ENCODE measurements at places on chromosomes 7 and 10.

DNA sequence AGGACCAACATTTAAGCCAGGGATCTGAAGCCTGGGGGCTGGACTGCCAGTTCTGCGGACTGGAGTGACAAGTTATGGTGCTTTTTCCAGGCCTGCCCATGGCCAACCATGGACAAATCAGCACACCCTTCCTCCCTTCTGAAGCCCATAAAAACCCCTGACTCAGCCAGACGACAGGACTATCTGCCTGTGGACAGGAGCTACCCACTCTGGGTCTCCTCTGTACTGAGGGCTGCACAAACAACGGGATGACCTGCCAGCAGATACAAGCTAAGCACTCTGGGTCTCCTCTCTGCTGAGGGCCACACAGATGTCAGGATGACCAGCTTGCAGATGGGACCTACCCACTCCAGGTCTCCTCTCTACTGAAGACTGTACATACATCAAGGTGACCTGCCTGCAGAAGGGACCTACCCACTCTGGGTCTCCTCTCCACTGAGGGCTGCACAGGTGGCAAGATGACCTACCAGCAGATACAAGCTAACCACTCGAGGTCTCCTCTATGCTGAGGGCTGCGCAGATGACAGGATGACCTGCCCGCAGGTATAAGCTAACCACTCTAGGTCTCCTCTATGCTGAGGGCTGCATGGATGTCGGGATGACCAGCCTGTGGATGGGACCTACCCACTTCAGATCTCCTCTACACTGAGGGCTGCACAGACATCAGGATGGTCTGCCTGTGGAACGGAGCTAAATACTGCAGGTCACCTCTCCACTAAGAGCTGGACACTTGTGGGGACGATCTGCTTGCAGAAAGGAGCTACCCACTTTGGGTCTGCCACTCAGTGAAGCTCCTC, 110.1 kb upstream of the GPR22 start:
- DNase-seq: no peak

DNA sequence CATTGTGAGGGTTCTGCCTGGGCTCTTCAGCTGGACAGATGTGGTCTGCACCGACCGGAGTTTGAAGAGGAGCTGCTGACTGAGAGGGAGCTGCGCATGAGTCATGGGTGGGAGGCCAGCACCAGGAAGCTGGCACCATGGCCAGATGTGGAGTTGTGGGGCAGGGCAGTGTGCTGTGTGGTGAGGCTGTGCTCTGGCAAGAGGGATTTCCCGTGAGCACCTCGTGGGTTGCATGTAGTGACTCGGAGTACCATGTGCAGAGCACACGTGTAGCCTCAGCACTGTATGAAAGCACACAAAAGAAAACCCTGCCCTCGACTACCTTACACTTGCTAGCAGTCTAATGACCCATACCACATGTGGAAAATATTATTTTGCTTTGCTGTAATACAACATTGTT, 103.4 kb downstream of the WNT2 start:
- DNase-seq: no peak

DNA sequence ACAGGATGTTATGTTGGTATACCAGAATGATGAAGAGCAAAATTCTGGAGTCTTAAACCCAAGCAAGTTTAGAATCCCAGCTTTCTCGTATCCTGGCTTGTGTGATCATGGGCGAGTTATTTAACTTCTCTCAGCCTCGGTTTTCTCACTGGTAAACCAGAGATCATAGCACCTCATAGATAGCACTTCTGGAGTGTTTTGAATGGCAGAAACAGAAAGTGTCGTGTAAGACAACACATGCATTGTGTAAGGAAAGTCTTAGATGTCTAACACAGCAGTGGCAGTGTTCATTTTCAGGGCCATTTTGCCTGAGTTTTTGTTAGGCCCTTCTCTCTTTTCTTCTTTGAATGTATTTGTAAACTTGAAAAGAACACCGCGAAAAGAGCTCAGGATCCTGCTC, 465.1 kb downstream of the AUTS2 start:
- no peak for DNase-seq

GRCh38 chr10:30456266-30456665, 22.3 kb downstream of the MAP3K8 start:
- peak; percentile 12 for DNase-seq

GRCh38 chr7:132560105-132560504, 16.2 kb downstream of the PLXNA4 start:
- DNase-seq: no peak

GRCh38 chr10:117938104-117938503, 108.6 kb downstream of the RAB11FIP2 start:
- DNase-seq: no peak

DNA sequence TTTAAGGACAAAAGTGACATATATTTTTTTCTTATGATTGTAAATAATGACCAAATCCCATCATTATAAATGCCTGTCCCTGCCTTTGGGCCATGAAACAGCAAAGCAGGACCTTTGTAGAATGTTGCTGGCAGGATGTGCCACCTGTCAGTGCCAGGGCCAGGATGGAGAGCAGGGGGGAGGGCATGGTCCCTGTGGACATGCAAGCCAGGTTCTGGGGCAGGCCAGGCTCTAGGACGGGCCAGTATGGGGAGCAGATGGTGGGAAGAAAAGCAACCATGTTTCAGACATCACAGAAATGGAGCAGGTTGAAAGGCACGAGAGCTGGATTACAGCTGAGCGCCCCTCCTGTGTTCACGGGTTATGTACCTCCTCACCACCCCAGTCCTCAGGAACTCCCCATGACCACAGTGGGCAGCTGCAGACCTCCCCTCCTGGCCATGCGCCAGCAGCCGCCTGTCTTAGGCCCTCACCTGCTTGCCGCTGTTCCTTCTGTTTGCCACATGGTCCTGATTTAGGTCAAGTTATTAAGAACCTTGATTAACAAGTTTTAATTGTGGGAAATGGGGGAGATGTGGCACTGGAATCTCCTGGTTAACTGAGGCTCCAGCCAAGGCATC, 210.4 kb downstream of the PAXIP1 start:
- DNase-seq: no peak

- DNase-seq: no peak
These were observed 32.3 kb upstream of the INHBA start for GRCh38 chr7:41735206-41735605.

GRCh38 chr7:71497256-71497946, 365.5 kb downstream of the GALNT17 start:
- peak; percentile 28 for DNase-seq

GRCh38 chr7:32479574-32480200, 10.5 kb downstream of the LSM5 start:
- DNase-seq: peak; percentile 83

DNA sequence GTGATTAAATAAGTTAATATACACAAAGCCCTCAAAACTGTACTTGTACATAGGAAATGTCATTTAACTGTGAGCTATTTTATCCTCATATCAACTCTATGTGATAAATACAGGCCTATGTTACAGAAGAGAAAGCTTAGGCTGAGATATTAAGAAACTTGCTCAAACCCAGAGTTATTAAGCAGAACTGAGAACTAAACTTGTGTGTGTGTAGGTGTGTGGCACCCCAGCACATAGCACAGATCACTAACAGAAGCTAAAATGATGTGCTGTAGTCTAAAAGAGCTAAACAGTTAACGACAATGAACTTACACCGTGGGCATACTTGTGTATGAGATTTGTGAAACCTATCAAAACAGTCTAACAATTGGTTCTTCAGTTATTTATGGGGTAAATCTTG, 34.5 kb downstream of the MTPN start:
- no peak for DNase-seq

GRCh38 chr7:124747072-124747471, 18.5 kb downstream of the GPR37 start:
- DNase-seq: no peak

- no peak for DNase-seq
These were observed 173.2 kb upstream of the MTPN start for GRCh38 chr7:136150311-136150710.

GRCh38 chr7:142528608-142529408, 220.5 kb upstream of the PRSS1 start:
- no peak for DNase-seq

DNA sequence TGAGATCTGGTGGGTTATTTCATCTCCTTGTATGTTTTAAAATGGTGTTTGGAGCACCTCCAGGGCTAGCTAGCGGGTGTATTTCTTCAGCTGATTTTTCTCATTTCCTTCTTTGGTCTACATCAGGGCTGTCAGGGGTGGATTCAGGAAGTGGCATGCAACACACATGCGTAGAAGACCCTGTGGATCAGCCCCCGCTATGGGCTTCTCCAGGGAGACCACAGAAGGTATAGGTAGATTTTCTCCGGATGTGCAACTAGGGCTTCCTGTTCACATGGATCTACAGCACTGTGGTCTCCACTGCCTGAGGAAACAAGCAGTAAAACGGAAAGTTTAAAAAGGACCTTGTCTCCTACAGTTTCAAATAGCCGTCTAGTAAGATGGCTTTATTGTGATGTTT, 10.4 kb downstream of the NUB1 start:
- DNase-seq: no peak

DNA sequence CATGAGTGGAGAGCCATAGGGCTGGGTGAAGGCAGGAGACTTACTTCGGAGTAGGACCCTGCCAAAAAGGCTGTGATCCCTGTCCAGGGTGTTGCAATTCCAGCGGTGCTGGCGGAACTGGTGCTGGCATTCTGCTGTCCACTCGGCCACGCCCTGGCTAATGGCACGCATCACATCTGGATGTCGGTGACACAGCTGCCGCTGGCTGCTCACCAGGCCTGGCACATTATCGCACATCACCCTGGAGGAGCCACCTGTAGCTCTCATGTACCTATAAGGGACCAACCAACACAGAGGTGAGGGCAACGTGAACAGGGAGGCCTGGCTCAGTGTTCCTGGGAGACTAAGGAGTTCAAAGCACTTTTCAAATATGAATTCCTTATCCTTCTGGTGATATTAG, 2.3 kb downstream of the WNT2 start:
- no peak for DNase-seq

DNA sequence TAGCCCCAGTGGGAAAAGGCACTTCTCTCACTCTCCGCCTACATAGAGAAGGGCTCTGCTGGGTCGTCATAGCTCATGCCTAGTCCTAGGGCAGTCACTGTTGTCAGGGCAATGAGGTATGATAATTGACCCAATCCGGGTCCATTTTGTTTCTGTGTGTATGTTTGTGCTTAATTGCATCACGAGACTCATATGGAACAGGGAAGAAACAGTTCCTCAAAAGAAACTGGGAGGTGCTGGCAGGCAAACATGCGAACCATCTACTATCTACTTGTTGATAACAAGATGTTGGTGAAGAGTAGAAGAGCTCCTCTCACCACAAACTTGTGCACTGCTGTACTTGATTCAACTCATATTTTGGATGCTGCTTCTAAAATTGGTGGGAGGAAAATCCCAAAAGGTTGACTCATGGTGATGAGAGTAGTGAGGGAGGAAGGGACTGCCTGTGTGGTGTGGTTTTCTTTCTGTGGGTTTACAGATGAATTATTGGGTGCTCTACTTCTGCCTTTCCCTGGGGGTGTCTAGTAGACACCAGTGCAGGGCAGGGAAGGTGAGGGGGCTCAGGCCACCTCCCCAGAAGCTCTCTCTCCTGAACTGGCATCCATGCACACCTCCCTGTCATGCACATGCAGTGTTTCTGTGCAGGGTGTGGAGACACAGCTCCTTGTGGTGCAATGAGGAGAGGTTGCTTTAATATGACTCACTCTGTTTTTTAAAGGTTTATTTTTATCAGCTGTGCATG, 29.4 kb downstream of the LSMEM1 start:
- peak; percentile 62 for DNase-seq

- DNase-seq: peak; percentile 66
These were observed 17.9 kb downstream of the RTKN2 start for GRCh38 chr10:62250594-62251198.

DNA sequence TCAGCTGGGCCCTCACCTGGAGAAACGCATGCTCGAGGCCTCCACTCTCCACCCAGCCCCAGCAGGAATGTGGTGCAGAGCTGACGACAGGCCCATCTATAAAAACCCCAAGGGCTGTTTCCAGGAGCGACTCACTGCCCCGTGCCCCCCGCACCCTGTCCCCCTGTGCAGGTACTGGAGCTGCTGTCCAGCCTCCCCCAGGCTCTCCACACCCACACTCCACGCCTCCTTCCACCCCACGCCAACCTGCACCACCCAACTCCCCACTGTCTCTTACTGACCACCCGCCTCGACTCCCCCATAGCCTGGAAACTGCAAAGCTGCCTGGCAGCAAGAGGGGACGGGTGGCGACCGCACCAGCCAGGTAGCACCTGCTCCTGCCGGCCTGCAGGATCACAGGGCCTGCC, 43.3 kb downstream of the DIP2C start:
- DNase-seq: no peak

- DNase-seq: peak; percentile 55
These were observed 36.9 kb upstream of the SH2D4B start for GRCh38 chr10:80500572-80501380.

DNA sequence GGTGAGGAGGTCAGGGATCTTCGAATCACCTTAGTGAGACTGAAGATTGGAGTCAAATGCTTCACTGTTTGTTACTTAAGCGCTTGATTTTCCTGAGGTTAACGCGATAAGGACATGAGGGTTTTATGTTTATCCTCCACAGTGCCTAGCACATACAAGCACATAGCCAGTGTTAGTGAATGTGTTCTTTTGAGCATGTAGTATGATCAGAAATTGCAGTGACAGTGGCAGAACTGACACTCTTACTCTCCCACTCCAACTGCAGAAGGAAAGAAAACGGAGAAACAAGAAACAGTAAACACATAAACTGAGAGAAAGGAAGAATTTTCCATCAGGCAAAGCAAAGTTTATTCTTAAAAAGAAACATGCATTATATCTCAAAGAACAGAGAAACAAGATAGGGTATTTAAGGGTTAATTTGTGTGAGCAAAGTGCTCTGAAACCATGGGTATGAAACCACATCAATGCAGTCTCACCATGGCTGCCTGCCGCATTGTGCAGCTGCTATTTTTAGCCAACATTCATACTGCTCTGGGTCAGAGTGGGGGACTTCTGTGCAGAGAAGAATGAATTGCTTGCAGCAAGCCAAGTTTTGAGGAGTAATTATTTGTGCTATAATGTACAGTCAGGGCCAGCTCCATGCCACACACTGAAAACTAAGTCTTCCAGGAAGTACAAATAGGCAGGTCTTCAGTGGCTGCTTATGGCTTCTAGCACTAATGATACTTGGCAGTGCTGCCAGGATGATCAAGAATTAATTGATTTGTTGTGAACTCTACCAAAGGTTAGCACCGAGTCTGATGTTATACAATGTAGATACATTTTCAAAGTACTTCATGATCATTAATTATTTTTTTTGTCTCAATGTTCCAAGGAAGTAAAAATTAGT, 152.0 kb downstream of the MACC1 start:
- DNase-seq: peak; percentile 75

DNA sequence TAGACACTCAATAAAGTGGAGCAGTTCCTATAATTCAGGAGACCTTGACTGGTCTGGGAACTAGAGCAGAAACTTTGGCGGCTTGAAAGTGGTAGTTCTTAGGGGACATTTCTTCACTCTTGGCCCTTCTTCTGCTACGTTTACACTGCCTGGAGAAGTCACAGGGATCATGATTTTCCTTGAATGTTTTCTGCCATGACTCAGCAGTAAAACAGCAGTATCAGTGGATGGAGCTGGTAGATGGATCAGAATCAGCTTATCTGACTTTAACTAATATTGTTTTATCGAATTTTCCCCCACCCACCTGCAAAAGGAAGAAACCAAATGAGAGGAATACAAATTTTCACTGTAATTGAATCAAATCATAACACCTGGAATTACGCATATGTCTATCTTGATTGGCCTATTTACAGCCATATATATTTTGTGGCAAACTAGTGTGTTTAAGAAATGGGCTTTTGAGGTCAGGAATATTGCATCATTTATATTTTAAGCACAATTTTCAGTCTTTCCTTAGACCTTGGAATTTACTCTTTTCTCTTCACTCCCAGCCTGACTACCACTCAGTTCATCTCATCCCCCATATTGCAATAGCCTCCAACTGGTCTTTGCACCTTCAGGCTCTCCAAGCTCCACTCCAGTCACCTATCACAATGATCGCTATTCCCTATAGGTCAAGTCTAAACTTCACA, 14.9 kb upstream of the DLX5 start:
- DNase-seq: no peak
